ENCODE measurements at places on chromosomes 6 and 20.

DNA sequence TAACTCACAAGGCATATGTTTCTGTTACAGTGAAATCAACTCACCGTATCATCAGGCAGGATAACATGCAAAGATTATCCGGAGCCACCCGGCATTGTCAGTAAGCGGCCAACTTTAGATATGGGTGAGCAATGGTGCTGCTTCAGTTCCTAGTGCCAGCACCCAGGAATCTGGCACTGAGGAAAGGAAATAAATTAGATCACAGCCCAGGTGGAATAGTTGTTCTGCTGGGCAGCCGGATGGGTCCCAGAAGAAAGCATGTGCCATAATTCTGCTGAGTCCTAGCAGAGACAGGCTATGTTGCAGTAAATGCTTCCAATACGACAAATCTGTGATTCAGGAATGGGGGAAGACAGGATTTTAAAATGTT is 183.6 kb upstream of the SPTLC3 start:
- no peak for DNase-seq

DNA sequence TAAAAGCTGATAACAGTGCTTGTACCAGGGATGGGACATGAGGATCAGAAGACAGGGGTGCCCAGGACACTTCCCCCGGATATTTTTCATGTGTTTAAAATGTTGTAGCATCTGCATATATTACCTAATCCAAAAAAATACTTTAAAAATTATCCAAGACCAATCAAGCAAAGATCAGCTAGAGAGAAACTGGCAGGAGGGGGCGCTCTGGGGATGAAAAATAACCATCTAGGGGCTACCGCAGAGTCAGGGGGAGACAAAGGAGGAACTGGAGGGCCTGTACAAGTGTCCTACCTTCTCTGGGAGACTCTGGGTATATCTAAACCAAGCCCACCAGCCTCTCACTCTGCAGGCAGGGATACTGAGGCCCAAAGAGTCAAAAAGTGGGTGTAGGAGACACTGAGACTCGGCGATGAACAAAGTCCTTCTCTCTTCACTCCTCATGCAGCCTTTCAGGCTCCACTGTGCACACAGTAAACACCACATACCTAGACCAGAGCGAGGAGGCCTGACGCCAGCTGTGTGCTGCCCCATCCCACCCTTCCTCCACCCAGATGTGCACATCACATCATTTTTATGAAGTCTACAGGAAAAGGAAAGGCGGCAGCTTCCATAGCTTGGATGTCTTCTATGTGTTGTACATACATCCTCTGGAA is 9.8 kb downstream of the RIMS4 start:
- no peak for DNase-seq

DNA sequence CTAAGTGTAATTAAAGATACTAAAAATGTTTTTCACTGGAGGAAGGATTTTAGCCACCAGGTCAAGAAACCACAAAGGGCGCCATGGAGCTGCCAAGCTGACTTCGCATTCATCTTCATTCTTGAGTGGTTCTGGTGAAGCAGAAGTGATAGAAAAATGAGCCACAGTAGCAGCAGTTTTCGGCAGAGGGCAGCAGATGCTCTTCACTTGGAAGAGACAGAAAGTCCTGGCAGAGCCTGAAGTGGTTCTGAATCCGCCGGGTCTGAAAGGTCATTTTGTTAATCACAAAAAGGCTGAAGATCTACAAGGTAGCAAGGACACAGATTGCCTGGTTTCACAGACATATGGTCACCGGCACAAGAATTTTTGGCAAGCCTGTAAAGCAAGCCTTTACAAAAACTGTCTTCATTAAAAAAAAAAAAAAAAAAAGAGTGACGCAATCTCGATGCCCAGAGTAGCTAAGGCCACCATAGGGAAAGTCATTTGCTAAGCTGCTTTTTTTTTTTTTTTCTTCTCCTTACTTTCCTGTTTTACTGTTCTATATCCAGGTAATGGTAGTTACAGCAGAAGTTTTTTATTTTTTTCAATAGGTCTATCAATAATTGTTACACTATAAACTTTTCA is 345.1 kb upstream of the AGPAT4 start:
- no peak for DNase-seq

DNA sequence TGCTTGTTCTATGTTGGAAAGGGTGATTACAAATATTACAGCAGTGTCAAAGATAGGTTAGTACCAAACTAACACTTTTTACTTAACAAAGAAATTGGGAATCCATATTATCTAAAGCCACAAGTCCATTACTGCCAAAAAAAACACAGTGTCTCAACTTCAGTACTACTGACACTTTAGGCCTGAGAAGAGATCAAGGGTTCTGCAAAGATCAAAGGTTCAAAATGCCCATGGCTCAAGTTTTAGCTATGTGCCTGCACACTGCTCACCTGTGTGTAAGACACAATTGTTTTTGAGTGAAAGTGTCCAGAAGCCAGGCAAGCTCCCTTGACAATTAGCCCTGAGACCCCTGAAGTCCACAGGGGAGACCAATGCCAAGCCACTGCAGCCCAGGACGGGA is 132.6 kb downstream of the ZMYND8 start:
- no peak for DNase-seq
